ENCODE measurements at places on chromosomes 5 and 9. TPM values are rescaled to one million over a fixed set of nuclear protein-coding genes. Genes with fewer than 3 reads are reported as not detected.

DNA sequence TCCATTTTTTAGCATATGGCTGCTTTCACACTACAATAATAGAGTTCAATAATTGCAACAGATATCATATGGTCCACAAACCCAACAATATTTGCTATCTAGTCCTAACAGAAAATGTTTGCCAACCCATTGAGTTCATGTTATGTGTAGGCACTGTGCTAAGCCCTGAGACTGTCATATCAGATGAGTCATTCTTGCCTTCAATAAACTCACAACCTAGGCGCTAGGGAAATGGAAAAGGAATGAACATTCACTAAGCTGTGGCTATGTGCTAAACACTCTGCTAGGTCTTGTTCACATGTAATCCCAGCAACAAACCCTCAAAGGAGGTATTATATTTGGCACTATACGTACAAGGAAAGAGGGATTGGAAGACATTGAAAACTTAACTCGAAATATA lies 8.4 kb upstream of the TIMD4 start:
- DNase-seq: no peak

DNA sequence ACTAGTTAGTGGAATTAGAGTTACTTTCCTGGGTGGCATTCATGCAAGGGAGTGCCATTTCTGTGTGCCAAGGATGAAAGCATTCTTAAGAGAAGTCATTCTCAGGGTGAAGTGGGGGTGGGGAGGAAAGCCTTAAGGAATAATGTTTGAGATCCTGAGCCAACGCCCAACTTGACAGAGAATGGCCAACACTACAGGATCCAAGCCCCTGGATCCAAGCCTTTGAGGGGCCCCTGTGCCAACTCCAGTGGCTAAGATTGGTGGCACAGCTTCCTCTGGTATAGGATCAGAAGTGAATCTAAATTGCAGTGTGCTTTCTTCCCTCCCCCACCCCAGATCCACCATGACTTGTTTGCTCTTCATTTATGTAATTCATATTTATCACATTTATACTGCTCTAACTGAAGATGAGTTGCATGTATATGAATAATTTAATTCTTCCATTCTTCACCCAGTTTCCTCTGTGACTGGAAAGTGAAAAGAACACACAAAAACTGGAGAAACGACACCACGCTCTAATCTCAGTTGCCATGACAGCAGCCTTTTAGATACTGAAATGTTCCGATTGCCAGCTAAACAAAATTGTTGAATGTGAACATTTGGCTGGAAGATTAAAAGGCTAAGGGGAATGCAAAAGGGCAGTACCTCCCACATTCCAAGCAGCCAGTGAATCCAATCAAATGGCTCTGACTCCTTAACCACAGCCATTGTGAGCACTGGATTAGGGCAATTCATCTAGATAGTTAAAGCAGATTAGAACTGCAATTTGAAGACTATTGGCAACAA lies 4.5 kb downstream of the ZNF608 start:
- peak; percentile 96 for DNase-seq

FOXE1 gene
- not detected for total RNA-seq

- DNase-seq: no peak
Measured at GRCh38 chr5:156221816-156222215, 105.1 kb upstream of the SGCD start.

GRCh38 chr9:33049680-33050361 lies 24.7 kb downstream of the DNAJA1 start:
- DNase-seq: no peak

DNA sequence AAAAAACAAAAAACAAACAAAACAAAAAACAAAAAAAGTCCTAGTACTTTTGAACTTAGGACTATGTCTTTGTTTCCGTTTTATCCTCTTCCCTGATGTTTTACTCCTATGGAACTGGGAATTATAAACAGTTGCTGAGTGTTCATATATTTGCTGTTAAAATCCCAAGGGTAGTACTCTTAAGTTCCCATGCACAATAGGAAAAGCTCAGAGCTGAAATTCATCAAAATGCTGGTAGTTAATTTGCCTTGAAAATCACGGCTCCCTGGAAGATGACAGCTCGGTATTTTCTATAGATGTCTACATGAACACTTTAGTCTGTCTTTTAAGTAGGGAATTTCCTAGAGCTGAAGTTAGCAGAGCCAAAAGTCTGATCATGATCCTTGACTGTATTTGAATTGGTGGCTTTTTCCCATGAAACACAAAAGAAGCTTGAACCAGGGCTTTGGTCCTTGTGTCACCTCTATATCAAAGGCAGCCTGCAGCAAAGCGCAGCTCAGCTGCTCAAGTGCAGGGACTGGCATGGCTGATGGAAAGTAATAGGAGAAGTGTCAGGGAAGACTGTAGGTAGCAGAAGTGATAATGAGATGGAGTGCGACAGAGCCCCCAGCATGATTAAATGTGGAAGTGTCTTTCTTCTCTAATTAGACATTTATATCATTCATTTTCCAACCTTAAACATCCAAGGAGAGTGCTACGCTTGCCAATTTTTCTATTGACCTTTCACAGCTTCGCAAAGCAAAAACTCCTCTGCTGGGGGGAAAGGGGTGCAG lies 310.9 kb downstream of the TRIM36 start:
- no peak for DNase-seq

MARVELD2 gene
- not detected for total RNA-seq

GDA gene
- not detected for total RNA-seq

AGXT2 gene
- not detected for total RNA-seq

GRCh38 chr5:141840280-141840812 lies 37.9 kb downstream of the PCDH1 start:
- no peak for DNase-seq

IL33 gene
- total RNA-seq: not detected

DNA sequence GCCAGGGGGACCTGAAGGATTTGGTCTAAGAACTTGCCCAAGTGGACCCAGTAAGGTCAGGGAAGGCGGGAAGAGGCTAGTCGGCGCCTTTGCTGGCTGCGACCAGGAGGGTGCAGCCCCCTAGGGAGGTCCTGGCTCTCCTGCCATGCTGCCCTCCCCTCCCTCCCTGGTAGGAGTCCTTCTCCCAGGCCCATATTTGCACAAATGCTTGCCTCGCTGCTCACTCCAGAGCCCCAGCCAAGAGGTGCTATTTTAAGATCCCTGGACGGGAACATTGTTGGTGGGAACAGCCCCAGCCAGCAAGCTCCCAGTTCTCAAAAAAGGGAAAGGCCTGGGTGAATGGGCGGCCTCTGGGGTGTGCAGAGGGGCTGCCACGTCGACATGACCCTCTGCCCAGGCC lies 4.3 kb upstream of the IL17B start:
- DNase-seq: no peak

GRCh38 chr5:127684726-127685467 lies 18.3 kb upstream of the CCDC192 start:
- DNase-seq: no peak

- DNase-seq: no peak
Measured at GRCh38 chr5:116281309-116281708, 196.5 kb downstream of the COMMD10 start.

TAS2R1 gene
- total RNA-seq: not detected

DNA sequence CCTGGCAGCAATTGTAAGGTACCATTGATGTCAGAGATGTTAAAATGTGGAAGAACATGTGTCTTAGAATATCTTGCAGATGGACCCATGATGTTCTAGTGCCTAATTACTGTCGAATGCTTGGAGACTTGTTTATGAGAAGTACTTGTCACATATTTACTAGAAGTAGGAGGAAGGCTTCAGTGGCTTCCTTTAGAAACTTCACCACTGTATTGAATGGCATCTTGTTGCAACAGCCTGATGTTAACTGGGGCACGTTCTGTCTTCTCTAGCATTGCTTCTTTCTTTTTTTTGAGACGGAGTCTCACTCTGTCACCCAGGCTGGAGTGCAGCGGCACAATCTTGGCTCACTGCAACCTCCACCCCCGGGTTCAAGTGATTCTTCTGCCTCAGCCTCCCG lies 16.5 kb downstream of the UGCG start:
- DNase-seq: no peak

- DNase-seq: no peak
Measured at GRCh38 chr5:161420521-161420920, 126.0 kb downstream of the GABRB2 start.

DNA sequence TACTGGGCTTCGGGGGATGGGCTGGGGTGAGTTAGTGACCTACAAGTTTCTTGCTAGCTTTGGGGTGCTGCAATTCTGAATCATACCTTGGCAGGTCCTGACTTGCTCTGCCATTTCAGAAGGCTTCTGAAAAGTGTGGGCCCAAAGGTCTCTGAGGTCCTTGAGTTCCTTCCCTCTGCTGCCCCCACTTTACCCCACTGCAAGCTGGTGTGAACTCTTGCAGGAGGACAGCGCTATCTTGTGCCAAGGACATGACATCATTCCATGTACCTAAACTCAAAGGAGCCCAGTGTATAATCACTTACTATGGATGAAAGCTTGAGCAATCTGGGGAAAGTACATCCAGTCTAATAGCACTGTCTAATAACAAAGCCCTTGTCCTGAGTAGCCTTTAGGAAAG lies 157.4 kb downstream of the RMI1 start:
- no peak for DNase-seq

PCDHA1 gene
- 0.02 TPM for total RNA-seq

DNA sequence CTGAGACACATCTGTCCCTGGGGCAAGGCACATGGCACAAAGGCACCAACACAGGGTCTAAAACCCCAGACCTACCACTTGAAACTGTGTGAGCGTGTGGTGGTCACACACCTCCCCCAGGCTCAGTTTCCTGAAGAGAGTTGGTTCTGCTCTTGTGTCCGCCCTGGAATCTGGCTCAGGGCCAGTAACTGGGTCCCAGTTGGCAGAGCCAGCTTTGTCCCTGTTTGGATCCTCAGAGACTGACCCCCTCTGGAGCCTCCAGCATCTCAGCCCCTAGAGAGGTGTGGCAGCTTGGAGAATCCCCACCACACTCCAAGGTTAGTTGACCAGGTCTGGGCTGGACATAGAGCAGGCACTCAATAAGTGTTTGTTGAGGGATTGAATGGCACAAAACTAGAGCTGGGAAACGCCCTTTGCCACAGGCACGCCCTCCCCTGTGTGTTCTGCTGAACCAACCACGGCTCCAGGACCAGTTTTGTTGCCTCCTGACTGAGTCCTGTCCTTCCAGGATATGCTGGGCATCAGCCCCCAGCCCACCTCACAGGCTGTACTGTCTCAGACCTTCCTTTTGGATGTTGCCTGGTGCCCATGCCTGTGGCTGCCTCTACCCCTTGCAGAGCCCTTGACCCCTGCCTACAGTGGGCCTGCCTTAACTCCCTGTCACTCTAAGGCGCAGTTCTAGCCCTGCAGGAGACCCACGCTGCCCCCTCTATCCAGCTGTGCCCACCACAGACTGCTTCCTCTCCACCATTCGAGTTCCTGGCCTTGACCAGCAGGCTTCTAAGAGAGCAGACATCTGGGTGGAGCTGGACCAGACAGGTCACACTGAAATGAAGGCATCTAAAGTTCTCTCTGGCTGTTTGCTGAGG lies 3.8 kb upstream of the PDLIM4 start:
- no peak for DNase-seq

DNA sequence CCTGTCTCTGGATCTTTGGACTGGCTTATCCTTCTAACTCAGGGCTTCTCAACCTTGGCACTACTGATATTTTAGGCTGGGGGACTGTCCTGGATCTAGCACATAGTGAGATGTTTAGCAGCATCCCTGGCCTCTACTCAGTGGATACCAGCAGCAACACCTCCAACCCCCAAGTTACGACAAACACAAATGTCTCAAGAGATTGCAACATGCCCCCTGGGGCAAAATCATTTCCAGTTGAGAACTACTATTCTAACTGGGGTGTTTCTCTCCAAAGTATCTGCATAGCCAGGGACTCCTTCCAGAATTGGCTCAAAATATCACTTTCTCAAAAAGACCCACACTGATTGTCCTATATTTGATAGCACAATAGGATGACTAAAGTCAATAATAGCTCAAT lies 7.2 kb upstream of the TLR4 start:
- DNase-seq: no peak

DNA sequence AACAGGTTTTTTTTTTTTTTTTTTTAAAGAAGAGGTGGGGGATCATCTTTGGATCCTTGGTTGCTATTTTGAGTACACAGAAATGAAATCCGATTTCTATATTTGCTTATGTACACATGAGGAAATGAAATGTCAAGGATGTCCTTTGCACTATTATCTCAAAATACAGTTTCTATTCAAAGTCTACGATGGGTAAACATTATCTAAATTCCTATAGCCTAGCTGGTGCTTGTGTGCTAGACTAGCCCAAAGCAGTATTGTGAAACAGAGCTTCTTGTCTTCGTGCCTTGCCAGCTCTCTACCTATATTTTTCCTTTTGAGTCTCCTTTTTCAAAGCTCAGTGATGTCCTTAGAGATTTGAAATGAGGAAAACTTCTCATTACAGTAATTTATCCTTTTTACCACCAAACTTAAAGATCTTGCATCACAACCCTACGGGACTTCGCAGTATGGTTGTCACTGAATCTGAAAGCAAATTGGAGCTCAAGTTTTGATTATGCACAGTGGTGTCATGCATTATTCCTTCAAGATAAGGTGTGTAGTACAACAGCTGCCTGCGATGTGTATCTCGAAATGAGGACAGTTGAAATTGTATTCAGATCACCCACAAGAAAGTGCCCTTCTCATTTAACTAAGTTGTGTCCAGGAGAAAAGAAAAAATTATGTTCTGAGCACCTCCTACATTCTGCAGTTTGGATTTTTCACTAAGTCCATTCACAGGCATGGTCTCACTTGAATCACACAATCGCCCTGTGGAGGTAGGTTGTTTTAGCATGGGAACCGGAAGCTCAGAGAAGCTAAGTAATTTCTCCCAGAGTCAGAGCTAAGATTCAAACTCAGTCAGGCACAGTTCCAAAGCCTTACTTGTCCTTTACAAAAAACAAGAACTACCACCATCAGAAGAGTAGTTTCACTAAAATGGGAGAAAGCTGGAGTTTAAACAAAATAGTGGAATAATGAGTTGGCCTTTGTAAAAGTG lies 379.0 kb downstream of the GLIS3 start:
- no peak for DNase-seq

DNA sequence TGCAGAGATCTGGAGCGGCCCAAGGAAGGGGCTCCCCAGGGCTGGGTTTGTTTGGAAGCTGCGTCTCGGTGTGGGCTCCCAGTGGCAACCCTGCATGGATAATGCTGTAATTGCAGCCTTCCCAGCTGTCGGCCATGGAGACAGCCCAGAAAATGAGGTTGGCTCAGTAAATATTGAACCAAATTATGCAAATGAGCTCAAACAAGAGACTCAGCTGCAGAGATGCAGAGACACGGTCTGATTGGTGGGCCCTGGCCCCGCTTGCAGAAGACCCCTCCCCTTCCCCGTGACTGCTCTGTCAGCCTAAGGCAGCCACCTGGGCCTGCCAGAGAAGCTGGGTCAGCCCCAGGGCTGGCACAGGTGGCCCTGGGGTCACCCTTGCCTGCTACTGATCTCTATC lies 75.9 kb downstream of the RAD23B start:
- DNase-seq: no peak

FCN1 gene
- not detected for total RNA-seq

DNA sequence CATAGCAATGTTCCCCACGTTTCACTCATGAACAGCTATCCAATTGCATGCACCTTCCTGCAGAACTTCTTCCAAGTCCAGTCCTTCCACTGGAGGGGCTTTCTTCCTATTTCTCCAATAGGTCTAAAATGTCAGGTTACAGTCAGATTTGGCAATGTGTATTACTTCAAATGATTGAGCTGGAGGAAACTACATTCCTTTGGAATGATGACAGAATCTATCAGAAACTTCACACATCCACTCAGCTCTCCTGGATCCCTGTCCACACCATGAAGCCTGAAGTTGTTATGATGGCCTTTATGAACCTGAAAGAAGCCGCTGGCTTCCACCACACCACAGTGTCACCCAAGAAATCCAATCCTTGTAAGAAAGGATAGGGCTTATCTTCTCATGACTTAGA lies 32.2 kb downstream of the FBXW2 start:
- no peak for DNase-seq

SMIM33 gene
- not detected for total RNA-seq

GRCh38 chr9:98369896-98370295 lies 114.4 kb upstream of the TBC1D2 start:
- no peak for DNase-seq
